ENCODE measurements at places on chromosomes 7 and 10.

- no peak for DNase-seq
These were observed 25.0 kb upstream of the SRGN start for GRCh38 chr10:69062901-69063300.

DNA sequence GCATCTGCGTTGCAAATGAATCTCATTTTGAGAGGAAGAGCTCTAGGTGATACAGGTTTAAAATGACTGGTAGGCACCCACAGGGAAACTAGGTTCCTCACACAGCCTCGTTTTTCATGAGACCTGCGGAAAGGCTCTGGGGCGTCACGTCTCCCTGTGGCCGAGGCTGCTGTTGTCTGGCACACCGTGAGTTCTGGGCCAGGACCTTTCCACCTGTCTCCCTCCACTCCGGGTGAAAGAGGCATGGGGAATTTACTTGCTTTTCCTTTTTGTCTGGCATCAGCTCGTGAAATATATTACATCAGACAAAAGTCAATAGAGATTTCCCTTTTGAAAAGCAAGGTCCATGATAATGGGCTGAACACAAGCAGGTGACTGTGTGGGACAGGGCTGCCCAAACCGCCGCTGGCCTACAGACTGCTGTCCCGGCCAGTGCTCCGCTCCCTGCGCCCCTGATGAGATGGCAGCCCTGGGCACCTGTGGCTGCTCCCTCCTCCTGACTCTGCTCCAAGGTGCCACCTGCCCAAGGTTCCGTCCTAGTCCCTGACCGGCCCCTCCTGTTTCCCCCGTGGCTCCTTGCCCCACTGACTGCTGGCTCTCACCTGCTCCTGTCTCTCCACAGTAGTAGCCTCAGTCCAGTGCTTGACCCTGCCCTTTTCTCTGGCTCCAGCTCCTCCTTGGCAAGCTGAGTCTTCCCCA, 109.6 kb downstream of the NKX6-2 start:
- no peak for DNase-seq

DNA sequence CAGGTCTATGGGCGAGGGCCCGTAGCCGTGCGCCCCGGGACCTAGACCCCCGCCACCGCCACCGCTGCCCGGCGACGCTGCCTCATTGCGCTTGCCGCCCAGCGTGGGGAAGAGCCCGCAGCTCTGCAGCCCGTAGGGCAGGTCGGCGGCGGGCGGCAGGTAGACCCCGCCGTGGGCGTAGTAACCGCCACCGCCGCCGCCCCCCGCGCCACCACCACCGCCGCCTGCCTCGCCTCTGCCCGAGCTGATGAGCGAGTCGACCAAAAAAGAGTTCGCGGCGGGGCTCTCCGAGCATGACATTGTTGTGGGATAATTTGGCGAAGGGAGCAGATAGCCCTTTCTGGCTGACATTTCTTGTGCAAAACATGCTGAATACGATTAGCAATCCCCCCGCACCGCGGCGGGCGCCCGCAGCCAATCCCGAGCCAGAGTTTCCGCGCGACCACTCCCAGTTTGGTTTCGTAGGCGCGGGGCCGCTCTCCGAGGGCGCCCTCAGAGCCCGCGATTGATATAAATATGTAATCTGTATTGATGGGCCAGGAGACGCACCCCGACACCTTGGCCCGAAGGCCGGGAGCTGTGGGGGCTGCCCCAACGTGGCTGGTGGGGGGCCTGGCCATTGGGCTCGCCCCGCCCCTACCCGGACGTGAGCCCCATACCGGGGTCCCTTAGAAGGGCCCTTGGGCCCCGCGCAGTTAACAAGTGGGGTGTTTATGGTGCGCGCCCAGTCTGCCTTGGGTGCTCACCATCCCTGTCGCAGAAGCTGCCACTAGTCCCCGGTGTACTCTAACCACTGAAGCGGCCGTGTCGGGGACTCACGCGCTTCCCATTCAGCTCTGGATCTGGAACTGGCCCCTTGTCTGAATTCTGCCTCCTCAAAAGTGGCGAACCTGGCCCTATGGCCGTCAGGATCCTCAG, at the start of gene HOXA10:
Gene HOXA10 (minus strand): TSS at position 365 of the 918 bp plus-strand sequence. CDS start 14 bp downstream, at position 351.
- no peak for DNase-seq

- no peak for DNase-seq
These were observed 46.0 kb upstream of the CYCS start for GRCh38 chr7:25171071-25171470.

DNA sequence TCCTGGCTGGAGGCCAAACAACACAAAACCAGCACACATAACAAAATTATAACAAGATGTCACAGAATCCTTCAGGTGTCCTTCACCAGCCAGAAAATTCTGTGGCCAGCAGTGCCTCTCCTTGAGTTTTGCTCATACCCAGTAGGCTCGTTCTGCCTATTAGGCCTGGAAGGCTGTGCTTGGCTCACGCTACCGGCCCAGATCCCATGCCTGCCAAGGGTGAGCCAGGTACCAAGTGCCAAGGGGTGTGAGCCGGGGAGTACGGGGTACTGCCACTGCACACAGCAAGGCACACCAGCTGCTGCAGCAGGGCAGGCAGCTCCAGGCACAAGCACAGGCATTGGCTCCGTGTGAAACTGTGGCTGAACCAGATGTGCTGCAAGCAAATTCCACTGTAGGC, 1562.0 kb downstream of the REEP3 start:
- DNase-seq, result no peak

DNA sequence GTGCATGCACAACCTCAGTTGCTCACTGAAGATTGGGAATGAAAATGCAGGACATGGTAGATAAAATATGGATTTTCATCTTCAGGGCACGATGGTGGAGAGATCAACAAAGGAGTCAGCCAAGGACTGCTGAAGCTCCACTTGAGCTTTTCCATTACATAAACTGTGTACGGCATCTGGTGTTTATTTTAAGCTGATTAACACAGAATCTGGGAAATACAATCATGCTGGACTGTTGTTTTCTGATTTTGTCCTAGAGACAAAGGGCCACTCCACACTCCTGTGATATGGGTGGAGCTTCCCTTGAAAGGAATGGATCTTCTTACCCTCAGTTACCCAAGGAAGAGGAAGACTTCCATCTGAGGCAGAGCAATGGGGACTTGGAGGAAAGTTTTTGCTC, 120.6 kb downstream of the SAMD9 start:
- DNase-seq, result no peak

Data from NCI-H2081 treated with DMSO at 0.1 percent for 48 hours (cell line).